ENCODE measurements at places on chromosomes 11 and 22.
A peak's percentile ranks its signal among the peaks of the same experiment; 100 is the strongest.

DNA sequence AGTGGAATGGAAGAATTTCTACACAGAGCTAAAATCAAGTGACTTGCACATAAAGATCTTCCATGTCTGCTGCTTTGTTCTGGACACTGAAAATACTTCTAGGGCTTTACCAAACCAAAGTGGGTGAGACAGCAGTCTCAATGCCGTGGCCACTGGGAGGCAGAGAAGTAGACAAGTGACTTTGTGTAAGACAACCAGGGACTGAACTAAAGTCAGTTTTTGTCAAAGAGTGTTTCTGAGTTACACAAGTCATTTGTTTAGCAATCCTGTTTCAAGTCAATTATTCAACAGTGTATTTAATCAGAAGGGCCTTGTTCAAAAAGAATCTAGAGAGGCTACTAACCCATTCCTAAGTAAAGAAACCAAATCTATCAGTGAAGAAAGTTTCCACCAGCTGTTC is 46.6 kb downstream of the TCP11L1 start:
- DNase-seq, result no peak

DNA sequence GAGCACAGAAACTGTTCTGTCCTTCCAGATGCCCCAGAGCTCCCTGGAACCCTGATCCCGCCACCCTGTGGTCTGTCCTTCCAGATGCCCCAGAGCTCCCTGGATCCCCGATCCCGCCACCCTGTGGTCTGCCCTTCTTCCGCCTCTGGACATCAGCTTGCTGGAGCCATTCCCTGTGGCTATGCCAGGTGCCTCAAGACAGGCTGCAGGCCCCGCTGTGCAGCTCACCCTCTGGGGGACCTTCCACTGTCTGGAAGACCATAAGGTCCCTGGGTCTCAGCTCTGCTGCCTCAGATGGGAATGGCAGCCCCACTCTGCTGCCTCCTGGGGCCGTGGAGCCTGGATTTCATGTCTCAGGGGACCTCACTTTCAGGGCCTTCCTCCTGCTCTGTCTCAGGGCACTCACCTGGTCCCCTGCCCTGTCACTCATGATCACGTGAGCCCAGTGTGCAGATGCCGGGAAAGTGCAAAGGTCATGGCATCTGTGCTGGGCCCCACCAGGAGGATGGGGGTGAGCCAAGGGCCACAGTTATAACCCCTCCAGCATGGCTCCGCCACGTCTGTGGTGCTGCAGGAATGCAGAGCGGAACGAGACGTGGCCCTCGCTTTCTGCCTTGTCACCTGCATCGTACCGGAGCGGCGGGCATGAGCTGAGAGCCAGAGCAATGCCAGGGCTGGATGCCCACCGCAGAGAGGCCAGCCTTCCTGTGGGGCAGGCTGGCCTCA is 1520.7 kb downstream of the BRD1 start:
- DNase-seq, result no peak

DNA sequence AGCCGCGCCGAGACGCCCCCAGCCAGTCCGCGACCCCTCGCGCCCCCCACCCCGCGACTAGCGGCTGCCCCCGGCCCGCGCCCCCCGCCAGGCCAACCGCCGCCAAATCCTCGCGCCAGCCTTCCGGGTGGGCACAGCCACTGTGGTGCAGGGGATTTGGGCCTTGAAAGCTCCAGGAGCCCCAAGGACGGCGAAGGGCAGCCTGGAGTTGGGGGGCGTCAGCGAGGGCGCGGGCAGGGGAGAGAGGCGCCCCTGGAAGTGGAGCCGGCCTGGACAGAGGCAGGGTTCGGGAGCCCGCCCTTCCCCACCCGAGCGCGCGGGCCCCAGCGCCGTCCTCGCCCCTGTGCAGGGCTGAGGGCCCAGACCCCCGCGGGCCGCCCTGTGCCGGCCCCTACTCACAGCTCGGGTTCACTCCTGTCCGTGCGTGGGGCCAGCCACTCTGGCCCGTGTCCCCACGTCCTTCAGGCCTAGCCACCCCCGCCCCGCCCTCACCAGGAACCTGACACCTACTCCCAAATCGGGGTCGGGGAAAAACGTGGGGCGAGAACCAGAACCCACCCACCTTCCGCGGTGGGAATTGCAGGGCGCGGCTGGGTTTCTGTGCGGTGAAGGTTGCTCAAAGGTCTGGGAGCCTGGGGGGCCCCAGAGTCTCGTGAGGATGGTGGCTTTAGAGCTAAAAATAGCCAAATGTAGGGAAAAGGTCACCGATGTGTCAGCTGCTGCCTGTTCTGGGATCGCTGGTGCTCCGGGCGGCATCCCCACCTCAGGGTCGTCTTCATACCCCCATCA is at the start of gene CPT1B:
Gene CPT1B, minus strand, starts transcription at position 441 of the 789 bp plus-strand sequence. CDS start 512 bp downstream, outside the sequence.
- DNase-seq, result no peak

- DNase-seq, result no peak
Observed at GRCh38 chr22:43080616-43081015, 8.6 kb downstream of the TTLL1 start.

- peak; percentile 54 for DNase-seq
Observed at GRCh38 chr11:2194877-2195755, 23.5 kb upstream of the TH start.

DNA sequence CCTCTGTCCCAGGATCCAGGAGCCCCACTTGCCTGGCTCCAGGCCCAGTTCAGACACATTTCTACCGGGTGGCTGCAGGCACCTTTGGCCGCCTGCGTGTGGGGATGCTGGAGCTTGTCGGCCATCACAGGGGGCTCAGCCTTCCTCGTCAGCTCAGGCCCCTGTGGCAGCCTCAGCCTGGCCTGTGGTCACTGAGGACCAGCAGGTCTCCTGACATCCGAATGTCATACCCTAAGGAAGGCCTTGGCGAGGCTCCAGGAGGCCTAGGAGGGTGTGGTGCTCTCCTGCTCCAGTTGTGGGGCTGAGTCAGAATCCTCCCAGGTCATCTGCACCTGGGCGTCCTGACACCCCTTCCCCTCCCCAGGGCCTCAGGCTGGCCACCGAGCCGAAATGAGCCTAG is 14.9 kb upstream of the SOX10 start:
- no peak for DNase-seq

GRCh38 chr11:104704146-104704830 is 194.0 kb downstream of the CASP12 start:
- DNase-seq, result no peak

DNA sequence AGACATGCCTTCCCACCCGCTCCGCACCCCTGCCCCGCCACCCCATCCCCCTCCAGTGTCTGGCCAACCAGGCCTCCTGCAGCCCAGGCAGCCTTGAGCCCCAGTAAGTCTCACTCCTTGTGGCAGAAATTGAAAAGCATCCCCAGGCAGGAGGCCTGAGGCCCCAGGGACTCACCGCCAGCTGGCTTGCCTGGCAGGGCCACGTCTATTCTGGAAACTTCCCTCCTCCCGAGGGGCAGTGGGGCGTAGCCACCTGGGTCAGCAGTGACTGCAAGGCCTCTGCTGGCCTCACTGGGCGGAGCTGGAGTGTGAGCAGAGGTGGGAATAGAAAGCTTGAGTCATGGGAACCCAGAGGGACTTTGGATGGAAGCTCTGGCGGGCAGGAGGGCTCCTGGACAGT is 26.3 kb downstream of the ANO1 start:
- no peak for DNase-seq

DNA sequence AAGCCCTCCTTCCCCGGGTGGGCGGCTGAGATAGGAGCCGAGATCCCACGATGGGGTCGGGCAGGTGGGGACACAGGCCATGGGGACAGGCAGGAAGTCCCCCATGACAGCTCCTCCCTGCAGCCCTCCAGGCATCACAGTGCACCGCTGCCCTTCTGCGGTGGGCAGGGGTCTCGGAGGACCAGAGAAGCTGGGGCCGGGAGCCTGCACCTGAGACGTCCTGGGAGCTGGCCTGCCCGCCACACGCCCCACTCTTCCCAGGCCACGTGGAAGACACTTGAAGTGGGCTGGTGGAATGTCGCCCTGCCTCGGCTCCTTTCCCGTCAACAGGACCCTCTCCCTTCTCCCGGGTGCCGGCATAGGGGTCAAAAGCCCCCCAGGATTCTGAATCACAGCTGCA is 55.4 kb downstream of the ELFN2 start:
- no peak for DNase-seq

DNA sequence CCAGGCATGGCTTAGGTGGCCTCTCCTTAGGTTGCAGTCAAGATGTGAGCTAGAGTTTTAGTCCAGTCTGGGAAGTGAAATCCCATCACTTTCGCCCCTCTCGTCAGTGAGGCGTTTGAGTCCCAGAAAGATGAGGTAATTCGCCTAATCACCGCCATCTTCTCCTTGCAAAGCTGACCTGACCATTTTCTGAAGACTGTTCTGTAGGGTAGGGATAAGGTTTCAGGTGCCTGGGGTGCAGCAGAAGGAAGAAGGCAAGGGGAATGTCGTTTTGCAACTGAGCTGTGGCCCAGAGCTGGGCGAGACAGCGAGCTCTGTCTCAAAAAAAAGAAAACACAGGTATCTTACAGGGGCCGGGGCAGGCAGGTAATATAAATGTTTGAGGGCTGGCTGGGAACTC is 61.7 kb upstream of the CECR2 start:
- no peak for DNase-seq

DNA sequence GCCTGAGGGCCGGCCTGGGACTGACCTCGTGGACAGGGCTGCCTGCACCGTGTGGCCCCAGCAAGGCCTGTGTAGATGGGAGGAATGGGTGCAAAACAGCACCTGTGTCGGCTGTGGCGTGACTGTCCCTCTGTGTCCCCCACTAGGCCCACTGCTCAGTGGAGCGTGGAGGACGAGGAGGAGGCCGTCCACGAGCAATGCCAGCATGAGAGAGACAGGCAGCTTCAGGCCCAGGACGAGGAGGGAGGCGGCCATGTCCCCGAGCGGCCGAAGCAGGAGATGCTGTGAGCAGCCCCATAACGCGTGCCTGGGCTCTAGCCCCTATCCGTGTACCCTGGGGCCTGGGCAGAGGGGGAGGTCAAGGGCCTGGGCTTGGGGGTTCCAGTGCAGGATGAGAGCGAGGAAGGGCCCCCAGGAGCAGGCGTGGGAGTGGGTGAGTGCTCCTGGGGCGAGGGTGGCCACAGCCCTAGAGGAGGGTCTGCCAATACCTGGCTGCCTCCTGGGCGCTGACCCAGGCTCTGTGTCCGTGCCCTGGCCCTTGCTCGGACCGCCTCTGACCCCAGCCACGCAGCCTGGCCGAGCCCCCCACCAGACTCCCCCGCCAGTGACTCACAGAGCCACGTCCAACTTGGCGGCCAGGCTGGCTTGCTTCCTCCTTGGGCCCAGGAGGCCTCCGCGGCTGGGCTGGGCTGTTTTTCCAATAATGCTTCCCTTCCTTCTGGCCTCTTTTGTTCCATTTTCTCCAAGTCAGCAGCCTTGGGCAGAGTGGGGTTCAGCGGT is 11.6 kb downstream of the PRR33 start:
- no peak for DNase-seq

All from stimulated activated CD4-positive, alpha-beta T cell treated with anti-CD3 and anti-CD28 coated beads, Interleukin-12 subunit alpha, Interleukin-12 subunit beta, amount 100 ng/mL, for 4 hours (primary cell).